GM03348 (cell line): ENCODE measurements at places on chromosomes 2 and 18.
A peak's percentile ranks its signal among the peaks of the same experiment; 100 is the strongest.

- no peak for DNase-seq
These were observed 93.0 kb downstream of the ANKRD44 start for GRCh38 chr2:197217541-197217940.

DNA sequence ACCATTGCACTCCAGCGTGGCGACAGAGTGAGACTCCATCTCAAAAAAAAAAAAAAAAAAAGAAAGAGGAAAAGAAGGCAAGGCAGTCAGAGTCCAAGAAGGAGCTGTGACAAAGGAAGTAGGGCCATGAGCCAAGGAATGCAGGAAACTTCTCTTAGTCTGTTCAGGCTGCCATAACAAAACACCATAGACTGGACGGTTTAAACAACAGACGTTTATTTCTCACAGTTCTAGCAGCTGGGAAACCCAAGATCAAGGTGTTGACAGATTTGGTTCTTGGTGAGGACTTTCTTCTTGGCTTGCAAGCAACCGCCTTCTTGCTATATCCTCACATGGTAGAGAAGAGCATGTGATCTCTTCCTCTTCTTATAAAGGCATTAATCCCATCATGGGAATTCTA lies 13.1 kb upstream of the SUMO1 start:
- DNase-seq: no peak

- DNase-seq: no peak
These were observed 124.2 kb upstream of the MEX3C start for GRCh38 chr18:51321696-51322095.

- DNase-seq: no peak
These were observed 279.7 kb downstream of the MBD2 start for GRCh38 chr18:53944721-53945120.

- no peak for DNase-seq
These were observed 402.9 kb downstream of the ERBB4 start for GRCh38 chr2:212135739-212136138.

GRCh38 chr2:42238644-42239288 lies 69.6 kb downstream of the EML4 start:
- DNase-seq: no peak

- DNase-seq: no peak
These were observed 54.7 kb downstream of the CDKL4 start for GRCh38 chr2:39188960-39189494.

DNA sequence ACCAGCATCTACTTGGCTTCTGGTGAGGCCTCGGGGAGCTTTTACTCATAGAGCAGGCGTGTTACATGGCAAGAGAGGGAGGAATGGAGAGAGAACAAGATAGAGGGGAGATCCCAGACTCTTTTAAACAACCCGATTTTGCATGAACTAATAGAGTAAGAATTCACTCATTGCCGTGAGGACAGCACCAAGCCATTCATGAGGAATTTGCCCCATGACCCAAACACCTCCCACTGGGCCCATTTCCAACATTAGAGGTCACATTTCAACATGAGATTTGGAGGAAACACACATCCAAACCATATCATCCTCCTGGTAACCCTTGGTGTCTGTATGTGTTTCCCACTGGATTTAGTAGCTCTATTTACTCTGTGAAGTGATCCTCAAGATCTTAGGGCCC lies 249.9 kb upstream of the SP5 start:
- no peak for DNase-seq

DNA sequence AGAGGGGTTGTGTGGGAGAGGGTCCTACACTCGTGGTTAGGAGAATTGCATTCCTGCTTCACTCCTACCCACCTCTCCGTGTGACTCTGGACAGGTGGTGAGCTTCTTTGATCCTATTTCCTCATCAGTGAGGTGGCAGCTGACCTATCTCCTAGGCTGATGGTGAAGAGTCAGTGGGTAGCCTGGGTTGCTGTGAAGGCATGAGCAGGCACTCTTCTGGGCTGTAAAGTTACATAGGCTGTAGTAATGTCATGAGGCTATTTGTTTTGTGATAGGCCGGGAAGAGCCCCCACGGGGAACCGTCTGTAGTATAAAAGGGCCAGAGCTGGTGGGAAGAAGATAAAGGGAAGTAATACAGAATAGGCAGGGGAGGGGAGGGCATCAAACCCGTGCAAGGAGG lies 83.8 kb downstream of the TMEM247 start:
- DNase-seq: no peak

DNA sequence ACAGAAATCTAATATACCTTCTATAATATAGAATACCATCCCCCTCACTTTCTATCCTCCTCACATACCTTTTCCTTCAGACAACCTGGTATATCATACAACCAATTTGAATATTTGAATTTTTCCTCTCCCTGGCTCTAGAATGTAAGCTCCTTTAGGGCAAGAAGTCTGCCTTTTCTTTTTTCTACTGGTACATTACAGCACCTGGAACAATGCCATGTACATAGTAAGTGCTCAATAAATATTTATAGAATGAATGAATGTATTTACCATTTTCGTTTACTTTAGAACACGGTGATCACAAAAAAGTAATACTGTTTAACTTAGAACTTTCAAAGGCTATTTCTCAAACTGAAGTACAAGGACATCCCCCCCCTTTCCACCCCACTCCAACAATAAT lies 187.6 kb downstream of the STK39 start:
- no peak for DNase-seq

DNA sequence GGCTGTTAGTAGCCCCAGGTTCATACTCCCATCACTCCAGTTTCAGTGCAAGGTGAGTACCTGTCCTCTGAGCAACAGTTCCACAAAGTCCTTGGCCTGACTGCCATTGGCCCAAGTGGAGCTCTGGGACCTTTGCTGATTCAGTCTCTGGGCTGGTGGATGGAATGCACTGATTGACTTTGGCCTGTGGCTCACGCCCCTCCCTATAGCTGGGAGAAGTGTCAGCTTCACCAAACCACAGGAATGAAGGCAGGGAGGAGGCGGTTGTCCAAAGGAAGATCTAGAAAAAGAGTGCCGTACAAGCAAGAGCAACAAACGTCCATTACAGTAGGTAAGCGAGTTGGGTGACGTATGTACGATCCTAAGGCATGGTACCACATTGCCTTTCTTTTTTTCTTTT lies 34.0 kb downstream of the QPCT start:
- peak; percentile 86 for DNase-seq

- peak; percentile 46 for DNase-seq
These were observed 45.3 kb upstream of the NARS1 start for GRCh38 chr18:57666818-57667497.

DNA sequence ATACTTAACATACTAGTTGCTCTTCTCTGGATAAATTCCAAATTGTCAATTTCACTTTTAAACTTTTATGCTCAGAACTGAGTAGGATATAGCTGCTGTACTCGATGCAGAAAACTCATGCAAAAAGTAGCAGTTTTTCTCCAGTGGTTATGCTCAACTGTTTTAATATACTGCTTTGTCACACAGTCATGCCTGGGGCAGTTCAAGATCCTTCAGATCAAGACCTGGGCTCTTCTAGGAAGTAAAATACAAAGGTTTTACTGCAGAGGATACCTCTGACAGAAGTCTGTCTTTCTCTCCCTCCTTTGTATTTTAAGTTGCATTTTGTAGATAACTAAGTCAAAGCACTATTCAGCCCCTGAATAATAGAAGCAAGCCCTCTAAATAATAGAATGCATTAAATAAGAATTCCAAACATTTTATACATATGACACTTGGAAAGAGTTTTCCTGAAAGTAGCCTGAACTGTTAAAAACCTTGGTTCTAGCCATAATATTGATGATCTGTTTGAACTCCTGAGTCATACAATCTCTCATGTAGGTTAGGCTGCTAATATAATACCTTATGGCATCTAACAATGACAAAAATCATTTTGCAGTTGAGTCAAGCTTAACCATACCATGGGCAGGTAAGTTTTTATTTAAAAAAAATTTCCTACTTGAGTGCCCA lies 183.3 kb upstream of the TRIB2 start:
- DNase-seq: no peak

GRCh38 chr2:45013229-45014015 lies 4.2 kb upstream of the SIX2 start:
- DNase-seq: no peak

GRCh38 chr2:18799397-18799796 lies 210.0 kb upstream of the NT5C1B start:
- DNase-seq: no peak

DNA sequence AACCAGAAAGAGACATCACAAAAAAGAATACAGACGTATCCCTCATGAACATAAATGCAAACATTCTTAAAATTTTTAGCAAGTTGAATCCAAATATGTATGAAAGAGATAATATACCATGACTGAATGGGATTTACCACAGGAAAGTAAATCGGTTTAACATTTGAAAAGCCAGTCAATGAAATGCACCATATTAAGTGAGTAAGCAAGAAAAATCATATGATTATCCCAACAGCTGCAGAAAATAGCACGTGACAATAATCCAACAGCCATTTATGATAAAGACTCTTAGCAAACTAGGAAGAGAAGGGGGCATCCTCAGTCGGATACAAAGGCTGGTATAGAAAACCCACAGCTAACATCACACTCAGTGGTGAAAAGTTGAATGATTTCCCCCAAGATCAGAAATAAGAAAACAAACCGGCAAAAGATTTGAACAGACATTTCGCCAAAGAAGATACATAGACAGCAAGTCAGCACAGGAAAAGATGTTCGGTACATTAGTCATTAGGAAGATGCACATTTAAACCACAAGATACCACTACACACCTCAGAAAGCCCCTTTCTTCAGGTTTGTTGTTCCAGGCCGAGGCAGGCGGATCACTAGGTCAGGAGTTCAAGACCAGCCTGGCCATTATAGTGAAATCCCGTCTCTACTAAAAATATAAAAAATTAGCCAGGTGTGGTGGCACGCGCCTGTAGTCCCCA lies 144.3 kb downstream of the INHBB start:
- no peak for DNase-seq

- DNase-seq: no peak
These were observed 2030.6 kb upstream of the CELF4 start for GRCh38 chr18:39596221-39596620.

- DNase-seq: peak; percentile 35
These were observed 37.6 kb downstream of the CCBE1 start for GRCh38 chr18:59659508-59660170.

DNA sequence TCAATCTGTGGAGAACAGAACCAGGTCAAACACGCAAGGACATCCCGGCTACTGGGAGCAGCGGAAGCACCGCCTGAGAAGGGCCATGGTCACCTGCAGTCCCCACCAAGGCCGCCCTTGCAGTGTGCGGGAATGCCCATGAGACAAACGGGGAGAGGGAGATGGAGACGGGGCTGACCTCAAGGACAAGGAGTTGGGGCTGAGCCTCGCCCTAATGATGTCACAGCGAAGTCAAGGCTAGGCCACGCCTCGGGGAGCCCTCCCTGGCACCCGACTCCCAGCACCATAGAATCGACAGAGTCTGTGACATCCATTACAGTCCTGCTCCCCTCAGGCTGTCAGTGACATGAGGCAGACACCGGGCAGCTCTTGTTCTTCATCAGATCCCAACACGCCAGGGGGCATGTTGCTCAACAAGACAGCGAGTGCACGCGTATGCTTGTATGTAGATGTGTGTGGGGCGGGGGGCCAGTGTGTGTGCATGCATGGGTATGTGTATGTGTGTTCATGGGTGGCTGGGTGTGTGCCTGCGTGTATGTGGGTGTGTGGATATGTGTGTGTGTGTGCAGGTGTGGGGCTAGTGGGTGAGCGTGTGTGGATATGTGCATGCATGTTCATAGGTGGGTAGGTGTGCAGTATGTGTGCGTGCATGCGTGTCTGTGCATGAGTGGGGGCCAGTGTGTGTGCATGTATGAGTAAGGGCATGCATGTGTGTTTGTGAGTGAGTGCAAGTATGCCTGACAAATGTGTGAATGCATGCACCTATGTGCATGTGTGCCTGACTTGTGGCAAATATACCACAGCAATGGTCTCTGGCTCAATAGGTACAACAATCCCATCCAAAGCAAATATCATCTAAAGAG lies 57.0 kb downstream of the ANKMY1 start:
- no peak for DNase-seq

- no peak for DNase-seq
These were observed 66.0 kb downstream of the EIPR1 start for GRCh38 chr2:3311601-3312000.

DNA sequence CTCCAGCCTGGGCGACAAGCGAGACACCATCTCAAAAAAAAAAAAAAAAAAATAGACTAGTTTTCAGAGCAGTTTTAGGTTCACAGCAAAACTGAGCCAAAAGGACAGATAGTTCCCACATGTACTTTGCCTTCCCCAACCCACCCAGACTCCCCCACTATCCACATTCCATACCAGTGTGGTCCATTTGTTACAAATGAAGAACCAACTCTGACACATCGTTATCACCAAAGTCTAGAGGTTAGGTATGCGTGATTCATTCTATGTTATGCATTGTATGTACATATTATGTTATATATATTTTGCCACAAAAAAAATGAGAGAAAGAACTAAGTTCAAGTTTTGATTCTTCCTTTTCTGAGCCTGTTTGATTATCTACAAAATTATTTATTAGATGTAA lies 3.5 kb downstream of the DUSP11 start:
- DNase-seq: no peak

GRCh38 chr2:40348665-40349064 lies 103.2 kb downstream of the SLC8A1 start:
- peak; percentile 74 for DNase-seq

DNA sequence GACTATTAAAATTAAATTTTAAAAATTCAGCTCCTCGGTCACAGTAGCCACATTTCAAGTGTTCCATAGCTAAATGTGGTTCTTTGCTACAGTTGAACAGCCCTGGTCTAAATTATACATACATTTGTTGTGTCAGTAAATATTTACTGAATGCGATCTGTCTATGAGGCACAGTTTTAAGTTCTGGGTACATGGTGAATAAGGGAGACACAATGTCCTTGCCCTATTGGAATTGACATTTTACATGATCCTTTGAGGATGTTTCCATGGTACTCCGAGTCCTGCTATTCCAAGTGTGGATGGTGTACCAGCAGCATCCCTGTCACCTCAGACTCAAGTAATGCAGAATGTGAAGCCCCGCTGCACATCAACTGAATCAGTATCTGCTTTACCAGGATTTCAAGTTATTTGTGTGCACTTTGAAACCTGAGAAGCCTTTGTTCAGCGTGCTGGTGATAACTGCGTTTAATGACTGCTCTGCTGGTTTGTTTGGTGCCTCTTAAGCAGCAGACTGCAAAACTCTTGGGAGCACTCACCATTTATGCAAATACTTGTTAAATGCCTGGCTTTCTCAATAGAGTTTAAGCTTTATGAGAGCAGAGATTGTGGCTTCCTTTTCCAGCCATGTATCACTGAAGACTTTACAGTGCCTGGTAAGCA lies 1.5 kb downstream of the GALNT1 start:
- no peak for DNase-seq

- no peak for DNase-seq
These were observed 114.9 kb upstream of the SEC11C start for GRCh38 chr18:59024829-59025228.
